ENCODE measurements at places on chromosomes 5 and 9.

DNA sequence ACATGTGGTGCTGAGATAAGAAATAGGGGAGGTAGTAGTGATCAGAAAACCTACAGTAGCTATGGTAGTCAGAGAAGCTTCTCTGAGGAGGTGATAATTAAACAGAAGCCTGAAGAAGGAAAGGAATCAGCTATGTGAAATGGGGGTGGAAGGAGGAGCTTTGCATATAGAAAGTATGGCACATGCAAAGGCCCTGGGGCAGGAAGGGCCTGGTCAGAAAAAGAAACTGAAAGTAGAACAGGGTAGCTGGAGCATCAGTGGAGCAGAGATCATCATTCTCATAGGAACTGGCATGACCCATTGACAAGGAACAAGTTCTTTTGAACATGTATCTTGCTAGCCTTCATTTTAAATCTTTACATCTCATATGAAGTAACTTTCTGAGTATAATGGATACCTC is 80.7 kb upstream of the ADRA1B start:
- DNase-seq = no peak

GRCh38 chr9:129289131-129289731 is 111.2 kb upstream of the IER5L start:
- DNase-seq = no peak

DNA sequence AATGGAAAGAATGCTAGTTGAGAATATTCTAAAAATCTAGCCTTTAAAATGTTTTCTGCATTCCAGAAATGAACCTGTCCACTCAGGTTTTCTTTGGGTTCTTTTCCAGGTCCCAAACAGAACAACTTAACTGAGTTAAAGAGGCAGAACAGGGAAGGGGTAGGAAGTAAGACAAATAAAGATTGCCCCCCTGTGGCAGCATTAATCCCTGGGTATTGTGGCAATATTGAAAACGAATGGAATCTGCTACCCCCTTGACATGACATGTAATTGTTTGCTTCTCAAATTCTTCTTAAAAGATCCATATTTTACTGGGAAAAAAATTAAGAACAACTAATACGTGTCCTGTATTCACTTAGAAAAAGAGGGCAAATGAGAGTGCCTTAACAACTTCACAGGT is 9.3 kb upstream of the RBM22 start:
- no peak for DNase-seq

- DNase-seq = no peak
Measured at GRCh38 chr9:120890320-120891244, 13.6 kb upstream of the PHF19 start.

- no peak for DNase-seq
Measured at GRCh38 chr9:126697330-126697729, 83.6 kb downstream of the LMX1B start.

GRCh38 chr5:52356311-52356918 is 431.3 kb upstream of the ITGA1 start:
- no peak for DNase-seq

DNA sequence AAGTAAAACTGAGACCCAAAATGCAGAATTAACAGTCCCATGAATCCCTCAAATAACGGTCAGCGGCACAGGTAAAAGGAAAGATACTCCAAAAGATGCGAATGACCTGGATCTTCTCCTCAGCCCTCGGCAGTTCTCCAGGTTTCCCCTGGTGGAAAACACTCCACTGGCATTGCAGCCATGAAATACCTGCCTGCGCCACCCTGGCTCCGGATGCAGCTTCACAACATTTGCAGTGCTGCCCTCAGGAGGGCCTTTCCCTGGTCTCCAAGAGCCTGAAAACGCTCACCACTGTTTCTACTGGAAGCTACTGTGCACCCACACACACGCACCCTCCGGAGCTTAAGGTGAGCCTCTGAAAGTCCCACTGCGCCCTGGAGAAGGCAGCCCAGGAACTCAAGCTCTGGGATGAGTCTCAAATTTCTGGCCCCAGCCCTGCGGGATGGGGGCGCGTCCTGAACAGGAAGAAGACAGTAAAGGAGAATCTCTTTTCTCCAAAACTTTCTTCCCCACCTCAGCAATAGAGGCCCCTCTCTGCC is 612 bp downstream of the UGT3A2 start:
- DNase-seq = no peak

DNA sequence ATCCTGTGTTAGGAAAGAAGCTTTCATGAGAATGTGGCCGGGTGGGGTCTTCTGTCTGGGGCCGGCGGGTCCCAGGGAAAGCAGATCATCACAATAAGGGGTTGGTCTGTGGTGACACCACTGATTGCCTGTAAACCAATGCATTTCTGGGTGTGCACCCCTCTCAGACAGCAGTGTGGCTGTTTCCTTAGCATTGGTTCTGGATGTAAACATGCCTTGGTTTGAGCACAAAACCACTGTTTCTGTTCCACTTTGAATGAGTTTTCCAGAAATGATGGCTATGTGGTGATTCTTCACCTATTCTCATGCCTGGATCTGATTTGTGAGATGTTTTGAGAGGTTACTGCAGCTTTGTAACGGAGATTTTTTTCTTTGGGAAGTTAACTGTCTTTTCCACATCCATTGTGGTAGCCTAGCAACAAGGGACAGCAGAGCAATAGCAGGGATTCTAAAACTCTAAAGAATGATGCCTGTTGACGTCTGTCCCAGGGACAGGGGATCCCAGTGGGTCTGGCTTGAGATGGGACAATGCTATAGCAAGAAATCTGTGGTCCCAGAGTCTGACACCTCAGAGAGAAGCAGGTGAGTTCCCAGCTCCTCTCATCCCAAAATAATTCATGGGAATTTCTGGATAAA is at the start of gene CCDC192:
Gene CCDC192 (plus strand): TSS at position 466 of the 636 bp plus-strand sequence. CDS start 55 bp downstream, at position 521.
- no peak for DNase-seq

- DNase-seq = no peak
Measured at GRCh38 chr9:105678163-105678562, 15.9 kb downstream of the TAL2 start.

DNA sequence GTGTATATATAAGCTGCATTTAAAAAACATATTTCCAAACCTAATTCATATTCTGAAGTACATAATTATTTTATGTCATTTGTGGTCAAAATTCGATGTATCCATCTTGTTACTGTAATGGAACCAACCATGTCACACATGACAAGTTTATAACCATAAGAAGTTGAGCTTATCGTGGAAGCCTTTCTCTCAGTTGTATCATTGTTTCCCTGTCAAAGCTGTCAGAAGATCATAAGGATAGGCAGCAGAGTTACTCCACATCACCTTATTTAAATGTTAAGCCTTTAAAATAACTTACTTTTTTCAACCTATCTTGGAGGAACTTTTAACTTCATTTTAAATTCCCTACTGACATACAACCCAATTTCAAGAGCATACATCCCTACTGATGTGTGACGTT is 841.5 kb downstream of the PTPRD start:
- no peak for DNase-seq

DNA sequence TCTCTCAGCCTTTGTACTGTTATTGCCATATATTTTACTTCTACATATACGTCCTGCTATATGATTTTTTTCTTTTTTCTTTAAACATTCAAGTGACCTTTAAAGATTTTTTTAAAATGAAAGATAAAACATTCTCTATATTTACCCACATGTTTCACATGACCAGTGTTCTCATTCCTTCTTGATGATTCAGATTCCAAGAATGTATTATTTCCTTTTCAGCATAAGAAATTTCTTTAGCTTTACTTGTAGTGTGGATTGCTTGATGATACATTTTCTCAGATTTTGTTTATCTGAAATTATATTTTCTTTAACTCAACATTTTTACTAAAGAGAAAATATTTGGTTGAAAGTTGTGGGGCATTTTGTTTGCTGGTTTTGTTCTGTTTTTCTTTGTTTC is 792.1 kb downstream of the BRINP1 start:
- DNase-seq = no peak

- DNase-seq = peak; percentile 38
Measured at GRCh38 chr5:87300744-87301143, 33.1 kb downstream of the RASA1 start.

DNA sequence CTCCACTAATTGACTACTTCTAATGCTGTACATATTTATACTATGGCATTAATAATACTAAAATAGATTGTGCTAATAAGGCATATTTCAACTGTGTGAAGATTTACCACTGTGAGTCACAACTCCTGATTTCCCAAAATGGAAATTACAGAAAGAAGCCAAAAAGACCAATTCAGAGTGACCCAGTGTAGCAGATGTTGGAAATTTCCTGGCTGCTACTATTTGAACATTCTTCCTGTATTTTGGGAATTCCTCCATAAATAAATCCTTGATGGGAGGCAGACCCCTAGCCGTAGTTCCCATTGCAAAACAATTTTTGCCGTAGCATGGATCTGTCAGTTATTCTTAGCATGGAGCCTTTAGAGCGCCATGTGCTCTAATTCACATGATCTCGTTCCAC is 11.4 kb upstream of the PRUNE2 start:
- no peak for DNase-seq

GRCh38 chr9:22307013-22307711 is 139.5 kb upstream of the DMRTA1 start:
- no peak for DNase-seq

DNA sequence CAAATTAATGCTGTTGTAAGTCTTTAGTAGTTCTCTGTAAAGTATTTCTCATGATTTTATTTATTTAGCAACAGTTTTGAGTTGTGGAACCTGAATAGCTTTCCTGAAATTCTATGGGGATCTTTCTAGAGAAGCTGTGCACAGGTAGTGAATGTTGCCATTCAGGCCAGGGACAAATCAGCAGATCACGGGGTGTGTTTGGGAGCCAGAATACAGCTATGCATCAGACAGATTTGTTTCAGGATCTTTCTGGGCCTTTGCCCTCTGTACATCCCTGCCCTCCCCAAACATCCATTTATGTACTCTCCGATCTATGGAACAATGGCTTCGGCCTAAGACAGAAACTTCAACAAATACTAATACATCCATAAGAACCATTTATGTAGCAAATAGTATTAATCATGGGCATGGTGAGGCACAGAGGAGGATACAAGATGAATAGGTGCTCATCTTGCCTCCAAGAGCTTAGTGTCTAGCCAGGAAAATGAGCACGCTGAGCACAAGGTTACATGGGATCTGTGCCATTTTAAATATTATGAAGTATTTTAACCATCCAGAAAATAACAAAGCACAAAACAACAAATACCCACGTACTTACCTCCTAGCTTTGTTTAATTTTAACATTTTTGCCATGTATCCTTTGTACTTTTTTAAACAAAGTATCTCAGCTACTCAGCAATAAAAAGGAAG is 13.1 kb downstream of the ARHGEF37 start:
- DNase-seq = no peak

- no peak for DNase-seq
Measured at GRCh38 chr5:58211441-58211840, 248.4 kb downstream of the PLK2 start.

- peak; percentile 38 for DNase-seq
Measured at GRCh38 chr5:91381774-91382359, 1.2 kb downstream of the ARRDC3 start.

- DNase-seq = no peak
Measured at GRCh38 chr5:142821733-142822487, 51.7 kb downstream of the ARHGAP26 start.

- no peak for DNase-seq
Measured at GRCh38 chr5:53507013-53507412, 26.6 kb downstream of the FST start.

DNA sequence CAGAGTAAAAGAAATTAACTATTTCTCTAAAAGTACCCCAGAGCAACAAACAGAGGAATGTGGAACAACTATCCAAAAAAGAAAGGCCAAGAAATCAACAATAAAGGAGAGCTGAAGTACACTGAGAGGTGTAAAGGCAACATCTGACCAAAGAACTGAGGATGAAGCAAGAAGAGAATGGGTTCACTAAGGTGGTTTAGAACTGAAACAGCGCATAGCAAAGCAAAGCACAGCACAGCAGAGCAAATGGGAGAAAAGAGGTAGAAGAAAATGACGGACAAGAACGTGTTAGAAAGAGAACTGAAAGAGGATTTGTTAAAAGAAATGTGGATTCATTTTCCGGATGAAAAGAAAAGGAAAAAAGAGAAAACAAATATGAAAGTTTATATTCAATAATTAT is 25.8 kb downstream of the RFX3 start:
- no peak for DNase-seq

DNA sequence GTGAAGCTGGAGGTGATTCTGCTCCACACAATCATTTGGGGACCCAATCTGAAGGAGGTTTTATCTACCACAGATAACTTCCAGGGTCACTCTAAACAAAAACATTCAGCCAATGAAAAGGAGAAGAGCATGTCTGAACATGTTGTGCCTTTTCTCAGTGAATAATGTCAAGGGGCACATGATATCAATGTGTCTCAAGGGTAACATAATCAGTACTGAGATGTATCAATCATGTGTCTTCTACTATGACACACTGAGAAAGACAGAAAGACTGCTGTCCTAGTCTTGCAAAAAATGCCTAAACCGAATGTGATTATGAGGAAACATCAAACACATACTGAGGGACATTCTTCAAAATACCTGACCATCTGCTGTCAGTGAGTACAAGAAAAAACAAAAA is 25.4 kb upstream of the RASA1 start:
- no peak for DNase-seq

- no peak for DNase-seq
Measured at GRCh38 chr9:132588501-132589147, 6.2 kb downstream of the BARHL1 start.

GRCh38 chr5:66987126-66987525 is 209.5 kb downstream of the CD180 start:
- DNase-seq = no peak

GRCh38 chr9:133707065-133707762 is 30.9 kb downstream of the SARDH start:
- DNase-seq = no peak

GRCh38 chr5:180491496-180491895 is 2.7 kb upstream of the CNOT6 start:
- DNase-seq = no peak

- DNase-seq = no peak
Measured at GRCh38 chr9:114178756-114179450, 23.6 kb downstream of the COL27A1 start.

DNA sequence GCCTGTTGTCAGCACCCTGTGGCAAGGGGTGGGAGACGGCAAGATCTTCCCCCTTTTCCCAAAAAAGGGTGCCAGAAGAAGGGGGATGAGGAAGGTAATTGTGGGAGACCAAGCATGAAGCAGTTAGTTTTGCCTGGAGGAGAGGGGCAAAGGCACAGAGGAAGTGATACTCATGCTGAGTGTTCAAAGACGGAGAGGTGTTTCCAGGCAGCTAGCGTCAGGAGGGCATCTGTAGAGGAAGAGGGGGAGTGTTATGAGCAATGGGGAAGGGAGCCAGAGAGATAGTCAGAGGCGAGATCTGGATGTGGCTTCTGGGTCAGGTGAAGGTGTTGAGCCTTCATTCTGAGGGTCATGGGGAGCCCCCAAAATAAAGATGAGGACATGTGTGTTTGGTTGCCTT is 26.9 kb upstream of the ADAM19 start:
- DNase-seq = peak; percentile 52

- DNase-seq = no peak
Measured at GRCh38 chr5:38291355-38291754, 33.0 kb downstream of the EGFLAM start.

All from stimulated activated CD4-positive, alpha-beta T cell treated with anti-CD3 and anti-CD28 coated beads, Interleukin-1b, Interleukin-23, amount 100 ng/mL, for 4 hours (primary cell).